ENCODE measurements at places on chromosomes 2 and 18.

GRCh38 chr2:62340994-62341484 is 145.1 kb downstream of the B3GNT2 start:
- DNase-seq = peak; percentile 55

DNA sequence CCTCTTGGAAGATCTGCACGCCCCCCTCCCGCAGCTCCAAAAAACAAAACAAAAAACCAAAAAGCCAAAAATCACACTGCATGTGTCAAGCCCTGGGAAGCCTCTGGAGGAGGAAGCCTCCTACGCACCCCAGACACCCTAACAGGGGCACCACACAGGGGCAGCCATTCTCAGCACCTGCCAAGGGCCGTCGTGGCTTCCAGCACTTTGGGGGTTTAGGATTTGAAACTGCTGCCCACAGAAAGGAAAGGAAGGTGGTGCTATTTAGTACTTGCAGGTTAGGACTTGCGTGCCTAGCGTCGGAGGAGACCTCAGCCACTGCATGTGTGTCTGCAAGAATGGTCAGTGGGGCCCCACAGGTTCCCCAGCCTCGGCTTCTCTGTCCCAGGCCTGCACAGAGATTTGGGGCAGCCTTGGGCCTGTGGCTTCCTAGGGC is 419 bp upstream of the GPR55 start:
- DNase-seq = no peak

DNA sequence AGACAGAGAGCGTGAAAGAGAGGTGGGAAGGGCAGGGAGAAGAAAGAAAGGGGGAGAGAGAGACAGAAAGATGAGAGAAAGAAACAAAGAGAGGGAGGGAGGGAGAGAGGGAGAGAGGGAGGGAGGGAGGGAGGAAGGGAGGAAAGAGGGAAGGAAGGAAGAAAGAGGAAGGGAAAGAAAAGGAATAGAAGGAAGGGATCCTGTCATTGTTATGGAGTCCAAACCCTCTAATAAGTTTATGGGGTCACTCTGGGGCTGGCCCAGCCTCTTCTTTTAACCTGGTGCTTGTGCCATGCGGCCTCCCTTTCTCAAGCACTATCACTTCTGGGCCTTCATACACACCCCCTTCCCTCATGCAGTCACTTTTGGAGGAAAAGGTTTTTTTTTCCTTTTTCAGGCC is 58.5 kb downstream of the FAM161A start:
- no peak for DNase-seq

GRCh38 chr2:74887960-74888700 is 54.2 kb downstream of the HK2 start:
- DNase-seq = no peak

DNA sequence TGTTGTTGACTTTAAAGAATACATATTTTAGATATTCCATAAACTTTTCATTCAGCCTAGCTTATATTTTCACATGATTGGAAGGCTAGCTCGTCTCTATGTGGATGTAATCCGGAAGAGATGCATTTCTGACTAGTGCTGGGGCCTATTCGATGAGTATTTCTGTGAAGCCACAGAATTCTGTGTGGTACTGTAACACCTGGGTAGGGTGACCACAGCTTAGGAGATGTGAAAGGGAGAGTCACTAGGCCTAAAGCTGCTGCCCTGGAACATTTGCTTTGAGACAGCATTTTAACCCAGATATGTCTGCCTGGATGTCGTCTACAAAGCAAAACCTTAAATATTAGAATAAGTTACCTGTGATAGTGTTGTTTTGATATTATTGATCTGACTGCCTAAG is 83.5 kb downstream of the ZNF236 start:
- DNase-seq = no peak

- DNase-seq = no peak
These were observed 182.4 kb downstream of the PTPRM start for GRCh38 chr18:7749510-7749981.

DNA sequence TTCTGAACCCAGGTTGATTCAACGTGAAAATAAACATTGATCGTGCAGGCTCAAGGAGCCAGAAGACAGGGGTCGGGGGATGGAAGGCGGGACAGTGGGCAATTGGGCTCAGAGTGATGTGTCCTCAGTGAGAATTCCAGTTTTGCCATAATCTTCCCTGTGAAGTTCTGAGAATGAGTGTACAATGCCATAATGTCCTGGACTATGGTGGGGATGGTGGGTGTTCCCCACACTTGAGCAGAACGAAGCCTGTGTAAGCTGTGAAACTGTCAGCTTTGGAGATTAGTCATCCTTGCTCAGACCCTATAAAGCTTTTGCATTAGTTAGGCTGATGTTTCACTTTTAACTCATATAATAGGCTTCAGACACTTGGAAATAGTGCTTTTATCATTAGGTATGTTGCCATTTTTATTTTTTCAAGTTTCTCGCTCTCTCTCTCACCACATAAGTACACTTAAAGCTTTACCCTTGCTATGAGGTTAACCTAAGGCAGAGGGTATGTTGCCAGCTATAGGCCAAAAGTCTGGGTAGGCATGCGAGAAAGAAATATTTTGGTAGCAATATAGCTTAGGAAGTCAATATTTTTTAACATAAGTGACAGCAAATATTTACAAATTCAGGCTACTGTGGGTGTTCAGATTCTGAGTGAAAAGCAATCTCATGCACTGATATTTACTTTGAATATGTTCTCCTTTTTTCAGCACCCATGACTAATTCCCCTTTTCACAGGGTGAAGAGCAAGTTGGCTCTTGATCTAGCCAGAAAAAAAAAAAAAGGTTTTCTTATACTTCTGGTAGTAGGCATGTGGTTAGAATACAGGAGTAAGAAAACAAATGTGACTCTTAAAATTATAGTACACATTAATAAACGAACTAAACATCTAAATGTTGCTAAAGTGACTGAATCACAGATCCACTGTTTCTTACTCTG is 47.2 kb downstream of the CDC42EP3 start:
- no peak for DNase-seq

- DNase-seq = no peak
These were observed 192.8 kb upstream of the RAB12 start for GRCh38 chr18:8416212-8417019.

GRCh38 chr18:27278131-27278530 is 93.0 kb upstream of the CHST9 start:
- DNase-seq = no peak

DNA sequence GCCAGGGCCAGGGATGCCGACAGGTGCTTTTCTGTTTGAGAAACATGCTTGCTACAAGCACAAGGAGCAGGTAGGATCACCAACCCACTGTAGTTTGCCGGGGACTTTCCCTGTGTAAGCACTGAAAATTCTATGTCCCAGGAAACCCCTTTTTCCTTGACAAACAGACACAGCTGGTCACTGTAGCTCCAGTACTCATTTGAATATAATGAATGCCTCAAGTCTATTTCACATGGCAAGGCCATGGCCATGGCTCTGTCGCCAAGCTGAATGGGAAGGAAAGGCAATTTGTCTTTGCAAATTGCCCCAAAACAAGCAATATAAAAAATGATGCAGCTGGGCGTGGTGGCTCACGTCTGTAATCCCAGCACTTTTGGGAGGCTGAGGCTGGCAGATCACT is 49.6 kb upstream of the IGFBP2 start:
- no peak for DNase-seq
